ENCODE measurements at places on chromosomes 2 and 18. TPM values are rescaled to one million over a fixed set of nuclear protein-coding genes. Genes with fewer than 3 reads are reported as not detected.

The AQP12A gene
- total RNA-seq = not detected

The C1GALT1C1L gene
- total RNA-seq = 1.0 TPM

The SCN9A gene
- 40.9 TPM for total RNA-seq

The C2orf15 gene
- total RNA-seq = not detected

The NT5C1B gene
- total RNA-seq = not detected

The SNED1 gene
- 52.9 TPM for total RNA-seq

The RAB6C gene
- not detected for total RNA-seq

The CNGA3 gene
- 0.17 TPM for total RNA-seq

The FBXO48 gene
- total RNA-seq = 0.29 TPM

The CAB39 gene
- total RNA-seq = 86.4 TPM

The FBXO36 gene
- 2.5 TPM for total RNA-seq

The LRRTM1 gene
- total RNA-seq = not detected
